ENCODE measurements at places on chromosomes 13 and 19. TPM values are rescaled to one million over a fixed set of nuclear protein-coding genes. Genes with fewer than 3 reads are reported as not detected.

Gene CYP4F2
- total RNA-seq, result not detected

Gene ZNF91
- total RNA-seq, result 8.2 TPM

Gene MAST1
- total RNA-seq, result 0.89 TPM

Gene SHISA2
- total RNA-seq, result 0.30 TPM

Gene KLK11
- not detected for total RNA-seq

Gene ACER1
- total RNA-seq, result 0.15 TPM

Gene EBI3
- not detected for total RNA-seq

Gene KCNN1
- 0.34 TPM for total RNA-seq

Gene MYO1F
- total RNA-seq, result 0.15 TPM

Gene GPR180
- total RNA-seq, result 6.4 TPM

Gene SHANK1
- total RNA-seq, result 1.8 TPM

Gene FAM83E
- total RNA-seq, result 0.45 TPM

Gene BEST2
- total RNA-seq, result not detected

Gene ZNF177
- total RNA-seq, result 5.4 TPM

Gene USE1
- 21.0 TPM for total RNA-seq

Gene KCTD4
- total RNA-seq, result not detected

Gene KLF1
- total RNA-seq, result not detected

Gene GDF15
- 46.7 TPM for total RNA-seq

Gene GNA15
- not detected for total RNA-seq

Gene ERICH4
- not detected for total RNA-seq

Gene JSRP1
- 0.15 TPM for total RNA-seq

Gene GNG8
- total RNA-seq, result not detected

Gene DLL3
- 0.67 TPM for total RNA-seq

Gene TDRD12
- 0.17 TPM for total RNA-seq

Gene TEX26
- total RNA-seq, result 0.30 TPM

Gene IFNL1
- total RNA-seq, result not detected

Gene PSG3
- not detected for total RNA-seq

Gene CIC
- total RNA-seq, result 53.2 TPM

Gene SYCN
- total RNA-seq, result not detected

Gene ZNF723
- not detected for total RNA-seq

Gene ICAM4
- 4.6 TPM for total RNA-seq

Gene CEACAM20
- not detected for total RNA-seq

Gene ZNRF4
- total RNA-seq, result not detected

Gene CNN1
- total RNA-seq, result 9.2 TPM

Gene CYP4F8
- total RNA-seq, result not detected

Gene LYPD3
- 0.59 TPM for total RNA-seq

Gene SULT2A1
- total RNA-seq, result not detected

Gene RFX1
- total RNA-seq, result 5.0 TPM

Gene NLRP12
- total RNA-seq, result not detected

Gene CALR3
- total RNA-seq, result not detected

Gene ZNF578
- 0.74 TPM for total RNA-seq
